LNCaP clone FGC (cell line): ENCODE measurements at places on chromosomes 16 and 17.

GRCh38 chr16:26454102-26454501, 612.6 kb upstream of the C16orf82 start:
- DNase-seq, result no peak

DNA sequence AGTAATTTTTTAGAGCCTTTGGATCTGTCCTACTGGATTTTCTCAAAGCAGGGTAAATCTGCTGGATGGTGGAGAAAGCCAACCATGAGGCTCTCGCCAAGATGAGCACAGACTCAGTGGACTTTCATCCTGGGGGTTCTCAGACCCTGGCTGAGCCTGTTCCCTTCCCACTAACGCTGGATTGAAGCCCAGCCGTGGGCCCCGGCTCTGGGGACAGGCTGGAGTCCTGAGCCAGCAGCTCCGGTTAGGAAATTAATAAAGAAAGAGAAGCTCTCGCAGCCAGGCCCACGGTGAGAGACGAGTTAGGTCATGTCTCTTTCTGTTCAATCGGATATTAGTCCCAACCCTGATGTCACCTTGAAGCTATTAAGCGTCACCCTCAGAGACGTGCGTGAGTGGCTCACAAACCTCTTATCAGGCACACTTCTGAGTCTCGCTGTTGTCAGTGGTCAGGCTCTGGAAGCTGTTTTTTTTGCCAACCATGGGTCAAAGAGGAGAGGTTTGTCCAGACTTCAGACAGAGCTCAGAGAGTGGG, 27.1 kb downstream of the MEOX1 start:
- DNase-seq, result no peak

- DNase-seq, result no peak
Observed at GRCh38 chr17:35051579-35052240, 11.8 kb downstream of the RFFL start.

DNA sequence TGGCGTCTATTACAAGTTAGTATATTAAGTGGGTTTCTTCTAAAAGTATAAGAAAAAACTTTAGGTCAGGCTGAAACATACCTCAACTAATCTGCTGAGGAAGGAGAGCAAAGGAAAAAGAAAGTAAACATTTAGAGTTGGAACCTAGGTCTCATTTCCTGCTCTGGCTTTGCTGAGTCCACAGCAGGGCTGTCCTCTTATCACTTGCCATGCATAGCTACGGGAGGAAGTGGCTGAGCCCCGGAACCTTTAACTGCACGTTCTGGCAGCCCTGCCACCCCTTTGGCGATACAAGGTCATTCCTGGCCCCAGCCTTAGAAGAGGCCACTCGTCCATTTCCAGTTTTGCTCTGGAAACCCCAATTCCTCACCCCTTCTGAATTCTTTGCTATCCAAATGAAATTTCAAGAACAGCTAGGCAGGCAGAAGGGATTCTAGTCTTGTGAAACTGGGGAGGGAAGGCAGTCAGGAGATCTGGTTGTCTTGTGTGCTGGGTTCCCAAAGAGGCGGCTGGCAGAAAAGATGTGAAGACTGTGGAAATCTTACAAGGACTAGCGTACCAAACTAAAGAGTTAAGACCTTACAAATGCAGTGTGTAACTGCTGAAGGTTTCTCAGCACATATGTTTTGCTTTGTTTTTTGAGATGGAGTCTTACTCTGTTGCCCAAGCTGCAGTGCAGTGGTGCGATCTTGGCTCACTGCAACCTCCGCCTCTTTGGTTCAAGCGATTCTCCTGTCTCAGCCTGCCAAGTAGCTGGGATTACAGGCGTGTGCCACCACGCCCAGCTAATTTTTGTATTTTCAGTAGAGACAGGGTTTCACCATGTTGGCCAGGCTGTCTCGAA, 19.1 kb downstream of the WIPI1 start:
- DNase-seq, result no peak

GRCh38 chr17:35257208-35257659, 14.4 kb downstream of the SLFN5 start:
- peak; percentile 91 for DNase-seq

DNA sequence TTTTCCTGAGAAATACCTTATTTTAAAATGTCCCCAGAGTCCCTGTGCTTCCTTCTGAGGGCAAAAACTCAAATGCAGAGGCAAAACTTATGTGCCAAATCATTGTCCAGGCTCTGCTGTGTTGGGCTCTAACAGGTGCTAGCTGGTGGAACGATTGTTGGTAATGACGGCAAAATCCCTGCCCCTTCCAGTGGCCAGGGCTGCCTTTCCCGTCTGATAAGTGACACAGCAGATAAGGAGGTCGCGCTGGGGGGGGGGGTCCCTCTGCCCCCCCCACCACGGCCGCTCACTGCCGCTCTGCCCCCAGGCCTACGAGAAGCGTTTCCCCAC, 29.1 kb downstream of the SEC14L5 start:
- DNase-seq, result no peak

GRCh38 chr17:72219824-72220493, 99.1 kb downstream of the SOX9 start:
- DNase-seq, result no peak

GRCh38 chr16:30052671-30053372, 12.7 kb upstream of the ALDOA start:
- peak; percentile 78 for DNase-seq

- DNase-seq, result no peak
Observed at GRCh38 chr17:79788989-79789942, 7.6 kb downstream of the CBX8 start.

- DNase-seq, result no peak
Observed at GRCh38 chr16:50696126-50696525, 2.7 kb downstream of the NOD2 start.

DNA sequence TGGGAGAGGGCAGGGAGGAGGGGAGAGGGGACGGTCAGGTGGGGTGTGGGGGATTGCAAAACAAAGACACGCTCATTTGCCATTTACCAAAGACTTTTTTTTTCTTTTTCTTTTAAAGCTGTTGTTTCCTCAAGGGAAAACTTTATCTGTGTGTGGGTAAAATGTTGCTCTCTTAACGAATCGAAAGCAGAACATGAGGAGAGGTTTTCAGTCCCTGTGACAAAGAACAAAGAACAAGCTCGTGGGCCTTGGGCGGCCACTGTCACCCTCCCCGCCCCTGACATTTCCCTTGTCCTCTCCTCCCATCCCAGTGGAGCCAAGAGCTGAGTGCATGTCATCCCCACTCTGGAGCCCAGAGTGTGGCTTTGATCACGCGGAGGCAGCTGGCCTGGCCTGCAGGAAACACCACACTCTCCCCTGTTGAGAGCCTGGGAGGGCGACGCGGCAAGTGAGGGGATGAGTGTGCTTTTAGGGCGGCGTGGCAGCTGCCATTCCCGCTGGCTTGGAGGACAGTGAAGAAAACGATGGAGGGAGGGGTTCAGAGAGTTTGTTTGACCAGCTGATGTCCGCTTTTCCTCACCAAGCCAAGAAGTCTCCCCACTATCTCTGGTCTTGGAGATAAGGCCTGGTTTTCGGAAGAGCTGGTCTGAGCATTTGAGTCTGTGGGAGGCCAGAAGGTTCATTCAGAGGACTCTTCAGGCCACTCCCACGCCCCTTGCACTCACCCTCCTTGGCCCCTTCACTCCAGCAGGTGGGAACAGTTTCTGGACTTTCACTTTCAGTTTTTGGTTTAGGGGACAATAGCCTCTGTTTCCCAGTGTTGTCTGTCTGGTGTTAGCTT, 11.4 kb downstream of the CCR7 start:
- no peak for DNase-seq

GRCh38 chr16:1073566-1074378, 1.2 kb downstream of the SSTR5 start:
- no peak for DNase-seq

DNA sequence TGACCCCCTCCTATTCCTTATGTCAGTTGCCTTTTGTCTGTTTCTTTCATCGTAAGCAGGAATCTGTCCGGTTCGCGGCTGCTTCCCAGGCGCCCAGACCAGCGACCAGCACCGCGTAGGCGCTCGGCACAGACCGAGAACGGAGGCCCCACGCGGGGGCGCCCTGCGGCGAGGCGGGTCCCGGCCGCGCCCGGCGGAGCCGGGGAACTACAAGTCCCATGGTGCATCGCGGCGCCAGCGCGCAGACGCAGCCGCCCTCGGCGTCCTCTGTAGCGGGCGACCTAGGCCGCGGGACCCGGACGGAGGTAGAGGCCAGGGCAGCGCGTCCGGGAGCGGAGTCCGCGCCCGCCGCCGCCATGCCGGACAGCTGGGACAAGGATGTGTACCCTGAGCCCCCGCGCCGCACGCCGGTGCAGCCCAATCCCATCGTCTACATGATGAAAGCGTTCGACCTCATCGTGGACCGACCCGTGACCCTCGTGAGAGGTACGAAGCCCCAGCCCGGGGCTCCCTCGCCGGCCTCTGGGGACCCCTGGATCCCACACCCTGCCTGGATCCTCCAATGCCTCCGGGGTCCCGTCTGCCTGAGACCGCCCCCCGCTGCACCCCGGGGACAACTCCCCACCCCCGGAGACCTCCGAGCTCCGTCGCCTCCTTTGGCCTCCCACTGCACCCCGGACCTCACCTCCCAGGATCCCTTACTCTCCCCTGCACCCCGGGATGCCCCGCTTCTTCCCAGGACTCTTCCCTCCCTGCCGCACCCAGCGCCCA, at the start of gene NDUFB10:
NDUFB10 (plus strand) TSS at position 270 of the 771 bp plus-strand sequence; CDS start at position 357, 87 bp downstream.
- DNase-seq, result peak; percentile 77

GRCh38 chr16:85136213-85136701, 24.0 kb upstream of the CIBAR2 start:
- DNase-seq, result no peak

DNA sequence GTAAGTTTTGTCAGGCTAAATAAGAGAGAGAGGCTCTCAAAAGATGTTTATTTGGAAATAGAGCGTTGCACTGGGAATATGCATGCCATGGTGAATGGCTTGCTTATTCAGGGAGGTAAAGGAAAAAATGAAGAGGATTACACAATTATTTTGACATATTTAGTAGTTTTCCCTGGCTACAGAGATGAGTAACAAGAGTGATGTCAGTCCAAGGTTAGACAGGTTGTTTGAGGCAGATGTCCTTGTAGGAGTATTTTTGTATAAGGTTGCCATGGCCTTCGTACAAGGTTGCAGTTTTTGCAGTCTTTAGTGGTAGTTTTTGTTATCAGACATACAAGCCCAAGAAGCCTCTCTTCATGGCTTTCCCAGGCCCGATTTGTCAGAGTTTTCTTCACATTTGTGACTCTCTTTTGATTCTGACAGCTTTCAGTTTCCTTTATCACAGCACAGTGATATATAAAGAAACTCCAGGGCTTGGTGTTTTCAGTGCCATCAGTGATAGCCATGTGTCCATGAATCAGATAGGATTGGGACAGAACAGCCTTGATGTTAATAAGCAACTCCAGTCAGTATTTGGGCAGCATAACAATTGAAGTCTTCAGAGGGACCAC, 18.7 kb upstream of the LGALS9 start:
- DNase-seq, result no peak

DNA sequence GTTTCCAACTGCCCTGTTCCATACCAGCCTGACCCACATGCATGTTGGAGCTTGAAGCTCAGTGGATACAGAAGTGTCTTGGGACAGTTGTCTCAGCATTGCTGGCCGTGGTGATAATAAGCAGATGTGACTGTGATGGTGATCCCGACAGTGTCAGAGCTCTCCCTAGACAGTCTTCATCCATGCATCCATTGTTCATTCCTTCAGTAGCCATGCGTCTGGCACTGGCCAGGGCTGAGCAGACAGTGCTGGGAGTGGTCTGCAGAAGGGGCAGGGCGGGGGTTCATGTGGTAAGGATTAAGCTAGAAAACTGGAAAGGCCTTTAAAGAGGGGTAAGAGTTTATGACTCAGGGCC, 68.1 kb downstream of the GNAO1 start:
- DNase-seq, result no peak

DNA sequence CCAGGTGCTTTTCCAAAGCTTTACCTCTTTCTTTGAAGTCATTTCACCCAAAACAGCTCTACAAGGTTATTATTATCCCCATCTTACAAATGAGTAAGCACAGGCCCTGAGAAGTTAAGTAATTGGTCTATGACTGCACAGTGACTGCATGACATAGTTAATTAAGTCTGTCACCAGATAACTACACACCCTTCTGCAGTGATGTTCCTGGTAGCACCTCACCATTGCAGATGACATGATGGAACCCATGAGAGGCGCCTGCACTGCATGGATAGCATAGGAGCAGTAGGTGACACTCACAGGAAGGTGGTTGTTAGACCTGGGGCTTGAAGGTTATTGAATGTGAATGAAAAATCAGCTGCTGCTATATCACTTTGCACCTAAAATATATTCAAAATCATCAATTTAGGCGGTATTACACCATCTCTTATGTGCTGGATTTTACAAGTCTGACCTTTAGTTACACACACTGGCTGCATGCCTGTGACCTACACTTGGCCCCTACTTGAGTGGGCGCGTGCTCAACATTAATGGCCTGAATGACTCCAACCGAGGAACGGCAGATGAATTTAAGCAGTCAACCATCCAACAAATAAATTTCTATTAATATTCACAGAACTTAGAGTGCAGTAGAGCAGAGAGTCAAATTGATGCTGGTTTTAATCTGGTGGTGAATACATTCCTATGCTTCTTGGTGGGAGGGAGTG, 239.6 kb downstream of the CDH11 start:
- DNase-seq, result no peak

- no peak for DNase-seq
Observed at GRCh38 chr17:73588891-73589290, 55.4 kb downstream of the SDK2 start.

DNA sequence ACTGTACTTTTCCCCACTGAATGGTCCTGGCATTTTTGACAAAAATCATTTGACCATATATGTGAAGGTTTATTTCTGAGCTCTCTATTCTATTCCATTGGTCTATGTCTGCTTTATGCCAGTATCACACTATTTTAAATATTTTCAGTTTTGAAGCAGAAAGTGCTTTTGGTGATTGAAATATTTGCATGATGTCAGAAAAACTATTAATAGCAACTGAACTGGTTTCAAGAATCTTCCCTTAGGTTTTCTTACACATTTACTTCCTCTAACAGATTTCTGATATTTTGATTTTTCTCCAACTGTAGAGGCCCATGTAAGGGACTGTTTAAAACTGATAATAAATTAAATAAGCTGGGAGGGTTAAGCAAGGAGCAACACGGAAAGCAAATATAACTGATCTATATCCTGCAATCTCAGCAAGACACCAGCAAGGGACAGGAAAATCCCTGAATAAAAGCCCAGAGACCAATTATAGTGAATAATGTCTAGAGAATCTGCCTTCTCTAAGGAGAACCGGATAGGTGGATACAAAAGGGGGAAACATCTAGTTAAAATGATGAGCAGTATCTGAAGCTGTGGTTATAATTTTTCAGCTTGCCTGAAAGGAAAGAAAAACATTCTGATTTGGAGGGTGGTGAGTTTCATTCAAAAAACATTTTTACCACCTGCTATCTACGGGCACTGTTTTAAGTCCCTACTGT, 80.9 kb upstream of the STAC2 start:
- no peak for DNase-seq
